ENCODE measurements at places on chromosomes 13 and 19.

- no peak for DNase-seq
Measured at GRCh38 chr13:50320271-50320862, 305.1 kb downstream of the KCNRG start.

DNA sequence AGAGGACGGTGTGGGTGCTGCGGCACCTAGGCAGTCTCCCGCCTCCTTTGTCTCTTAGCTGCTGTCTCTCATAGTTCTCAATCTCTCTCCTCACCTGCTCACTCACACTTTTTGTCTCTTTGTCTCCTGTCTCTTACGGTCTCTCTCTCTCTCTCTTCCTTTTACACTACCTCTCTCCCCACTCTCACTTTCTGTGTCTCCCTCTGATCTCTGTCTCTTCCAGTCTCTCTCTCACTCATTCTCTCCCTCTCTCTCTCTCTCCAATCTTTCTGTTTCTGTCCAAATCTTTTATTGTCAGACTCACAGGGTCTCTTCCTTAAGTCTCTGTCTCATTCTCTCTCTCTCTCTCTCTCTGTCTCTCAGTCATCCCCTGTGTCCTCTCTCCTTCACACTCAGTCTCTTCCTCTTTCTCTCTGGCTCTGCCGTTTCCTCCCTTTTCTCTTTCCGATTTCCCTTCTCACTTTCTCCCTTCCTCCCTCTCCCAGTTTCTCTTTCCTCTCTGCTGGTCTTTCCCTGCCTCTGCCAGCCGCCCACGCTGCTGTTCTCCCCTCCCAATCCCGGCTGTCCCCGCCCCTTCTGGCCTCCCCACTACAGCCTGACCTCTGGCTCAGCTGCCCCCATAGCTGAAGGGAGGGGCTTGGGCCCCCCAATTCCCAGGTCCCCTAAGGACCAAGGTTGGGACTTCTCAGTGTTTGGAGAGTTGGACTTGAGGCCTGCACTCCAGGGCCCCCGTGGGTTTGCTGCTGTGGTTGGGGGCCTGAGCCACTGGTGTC lies at the start of gene PLEKHA4:
PLEKHA4 (minus strand) TSS at position 504 of the 773 bp plus-strand sequence. CDS start 997 bp downstream, outside the sequence.
- DNase-seq = no peak

DNA sequence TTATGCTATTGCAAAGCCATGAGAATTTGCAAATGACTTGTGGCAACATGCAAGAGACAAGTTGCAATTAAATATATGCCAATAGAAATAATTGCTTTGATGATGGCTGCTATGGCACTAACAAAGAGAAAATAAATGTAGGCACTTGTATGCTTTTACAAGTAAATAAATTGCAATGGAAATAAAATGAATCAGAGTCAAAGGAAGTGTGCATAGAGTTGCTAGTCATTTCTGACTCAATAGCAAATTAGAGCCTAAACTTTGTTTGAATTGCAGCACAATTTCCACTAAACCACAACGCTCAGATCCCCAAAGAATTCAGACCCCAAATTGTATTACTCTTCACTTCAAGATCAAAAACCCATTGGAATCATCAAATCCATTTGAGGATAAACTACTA lies 792.1 kb upstream of the ARGLU1 start:
- no peak for DNase-seq

DNA sequence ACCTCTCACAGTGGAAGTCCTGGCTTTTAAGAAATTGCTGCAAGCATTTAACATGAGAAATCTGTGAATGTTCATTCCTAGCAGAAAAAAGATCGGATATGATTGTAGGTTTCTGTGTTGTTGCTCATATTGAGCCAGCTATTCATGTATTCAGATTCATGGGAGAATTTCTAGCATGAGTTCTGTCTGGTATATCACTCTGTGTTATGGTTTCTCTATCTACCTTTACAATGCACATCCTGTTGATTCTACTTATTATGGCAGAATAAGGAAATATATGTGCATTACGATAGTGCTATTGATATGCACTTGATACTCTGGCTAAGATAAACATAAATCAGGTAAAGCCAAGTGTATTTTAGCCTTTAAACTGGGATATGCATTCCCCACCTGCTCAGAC lies 138.2 kb downstream of the KCNRG start:
- DNase-seq = no peak

DNA sequence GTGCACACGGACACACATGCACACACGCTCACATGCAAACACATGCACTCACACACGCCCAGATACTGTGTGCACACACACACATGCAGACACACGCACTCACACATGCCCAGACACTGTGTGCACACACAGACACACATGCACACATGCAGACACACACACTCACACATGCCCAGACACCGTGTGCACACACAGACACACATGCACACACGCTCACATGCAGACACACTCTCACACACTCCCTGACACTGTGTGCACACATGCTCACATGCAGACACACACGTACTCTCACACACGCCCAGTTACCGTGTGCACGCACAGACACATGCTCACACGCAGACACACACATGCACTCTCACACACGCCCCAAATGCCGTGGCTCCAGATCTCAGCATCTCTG lies 137.2 kb upstream of the MCF2L start:
- DNase-seq = no peak

GRCh38 chr13:103356226-103356864 lies 290.1 kb upstream of the SLC10A2 start:
- no peak for DNase-seq

- DNase-seq = peak; percentile 69
Measured at GRCh38 chr19:1864480-1865171, 1.2 kb upstream of the KLF16 start.

GRCh38 chr13:47459512-47459911 lies 541.6 kb downstream of the SUCLA2 start:
- DNase-seq = no peak

DNA sequence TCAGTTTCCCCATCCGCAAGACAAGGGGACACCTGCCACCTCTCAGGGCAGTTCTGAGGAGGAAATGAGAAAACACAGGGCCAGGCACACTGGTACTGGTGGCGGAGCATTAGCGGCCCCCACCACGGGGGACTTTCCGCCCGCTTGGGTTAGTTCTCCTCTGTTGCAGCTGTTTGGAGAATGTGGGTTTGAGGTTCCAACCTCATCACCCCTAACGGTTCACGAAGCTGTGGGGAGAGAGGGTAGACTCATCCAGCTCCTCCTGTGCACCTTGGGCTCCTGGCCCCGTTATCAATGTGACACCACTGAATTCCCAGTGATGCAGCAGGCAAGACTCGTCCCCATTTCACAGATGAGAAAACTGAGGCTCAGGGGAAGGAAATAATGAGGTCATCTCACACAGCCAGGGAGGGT lies 10.3 kb downstream of the PTPRS start:
- no peak for DNase-seq

DNA sequence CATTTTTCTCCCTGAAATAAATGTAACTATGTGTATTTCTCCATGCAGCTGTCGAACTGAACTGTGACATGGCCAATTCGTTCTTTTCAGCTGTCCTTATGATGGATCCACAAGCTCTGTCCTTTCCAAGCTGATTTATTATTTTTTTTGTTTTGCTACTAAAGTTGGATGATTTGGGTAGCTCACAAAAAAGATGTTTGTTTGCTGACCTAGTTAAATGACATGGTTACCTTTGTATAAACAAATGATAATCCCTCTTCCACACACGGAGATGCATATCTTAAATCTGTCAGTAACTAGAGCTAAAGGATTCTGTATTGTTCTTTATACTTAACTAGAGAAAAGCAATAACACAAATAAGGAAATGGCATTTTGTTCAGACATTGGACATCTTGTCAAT lies 884.3 kb upstream of the PCDH20 start:
- DNase-seq = no peak

- DNase-seq = no peak
Measured at GRCh38 chr19:4130744-4131438, 7.0 kb upstream of the MAP2K2 start.

DNA sequence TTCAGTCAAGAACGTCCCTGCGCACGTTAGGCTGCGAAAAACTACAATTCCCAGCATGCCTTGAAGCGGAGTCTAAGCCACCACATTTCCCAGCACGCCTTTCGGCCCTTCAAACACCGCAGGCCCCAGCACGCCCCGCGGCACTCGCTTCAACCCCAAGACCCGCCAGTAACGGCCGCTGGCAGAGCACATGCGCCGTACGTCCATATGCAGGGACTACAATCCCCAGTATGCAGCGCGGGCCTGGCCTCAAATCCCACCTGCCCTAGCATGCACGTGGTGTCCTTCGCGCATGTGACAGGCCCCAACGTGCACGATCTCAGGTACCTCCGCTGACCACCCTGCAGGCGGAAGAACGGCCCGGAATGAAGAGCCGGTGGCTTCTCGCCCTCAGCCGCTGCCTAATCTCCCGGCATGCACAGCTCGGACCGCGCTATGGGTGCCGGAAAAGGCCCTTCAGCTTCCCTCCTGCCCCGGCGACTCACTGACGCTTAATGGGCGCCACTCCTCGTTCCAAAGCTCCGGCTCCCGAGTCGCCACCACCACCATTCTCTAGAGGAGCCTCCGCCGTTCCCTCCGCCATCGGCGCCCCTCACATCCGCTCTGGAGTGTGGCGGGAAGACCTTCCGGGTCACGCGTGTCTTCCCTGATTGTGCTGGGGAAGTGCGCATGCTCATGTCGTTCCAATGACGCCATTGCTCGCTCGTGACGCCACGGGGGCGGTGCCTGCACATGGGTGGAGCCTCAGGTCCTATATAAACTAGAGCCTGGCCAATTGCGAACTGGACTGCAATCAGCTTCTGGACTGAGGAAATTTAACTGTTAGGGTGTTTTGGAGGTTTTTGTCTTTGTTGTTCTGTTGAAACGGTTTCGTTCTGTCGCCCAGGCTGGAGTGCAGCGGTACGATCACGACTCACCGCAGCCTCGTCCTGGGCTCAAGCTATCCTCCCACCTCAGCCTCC lies at the start of gene DUS3L:
DUS3L (minus strand) TSS at position 605 of the 962 bp plus-strand sequence; CDS start at position 583, 22 bp downstream.
- DNase-seq = peak; percentile 98

DNA sequence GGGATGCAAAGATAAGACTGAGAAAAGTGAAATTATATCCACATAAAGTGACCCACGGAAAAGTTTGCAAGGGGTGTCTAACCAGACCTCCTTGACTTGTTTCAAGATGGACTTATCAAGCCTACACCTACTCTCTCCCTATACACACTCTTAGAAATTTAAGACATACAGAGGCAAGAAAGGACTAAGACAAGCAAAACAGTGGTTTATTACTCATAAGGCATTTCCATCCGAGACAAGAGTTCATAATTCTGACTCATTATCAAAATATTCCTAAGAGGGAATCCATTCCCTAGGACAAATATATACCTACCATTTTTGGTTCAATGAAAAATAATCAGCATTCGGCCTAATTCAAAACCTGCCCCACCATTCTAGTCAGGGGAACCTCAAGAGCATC lies 232.6 kb upstream of the GPC6 start:
- DNase-seq = no peak

- DNase-seq = no peak
Measured at GRCh38 chr13:39957868-39958677, 302.6 kb downstream of the COG6 start.

DNA sequence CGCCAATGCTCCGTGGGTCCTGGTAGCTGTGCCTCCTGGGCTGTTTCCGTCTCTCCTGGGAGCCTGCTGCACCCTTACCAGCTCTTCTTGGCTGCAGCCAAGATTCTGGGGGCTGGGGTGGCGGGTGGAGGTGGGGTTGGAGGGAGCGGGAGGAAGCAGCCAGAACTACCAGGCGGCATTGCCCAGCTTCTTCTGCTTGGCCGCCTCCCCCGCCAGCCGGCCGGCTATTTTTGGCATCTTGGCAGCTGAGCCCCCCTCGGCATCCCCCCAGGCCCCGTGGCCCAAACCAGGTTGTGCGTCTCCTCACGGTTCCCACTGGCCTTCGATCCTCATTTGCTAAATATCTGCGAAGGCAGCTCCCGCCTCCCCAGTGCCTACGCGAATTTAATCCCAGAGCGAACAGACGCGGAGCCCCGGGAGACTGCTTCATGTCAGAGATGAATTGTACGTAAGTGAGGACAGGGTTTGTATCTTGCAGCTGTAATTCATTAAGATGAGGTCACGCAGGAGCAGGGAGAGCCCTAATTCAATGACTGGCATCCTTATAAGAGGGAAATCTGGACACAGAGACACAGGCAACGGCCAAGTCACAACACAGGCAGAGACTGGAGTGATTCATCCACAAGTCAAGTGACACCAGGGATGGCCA lies 12.8 kb upstream of the PEAK3 start:
- no peak for DNase-seq

DNA sequence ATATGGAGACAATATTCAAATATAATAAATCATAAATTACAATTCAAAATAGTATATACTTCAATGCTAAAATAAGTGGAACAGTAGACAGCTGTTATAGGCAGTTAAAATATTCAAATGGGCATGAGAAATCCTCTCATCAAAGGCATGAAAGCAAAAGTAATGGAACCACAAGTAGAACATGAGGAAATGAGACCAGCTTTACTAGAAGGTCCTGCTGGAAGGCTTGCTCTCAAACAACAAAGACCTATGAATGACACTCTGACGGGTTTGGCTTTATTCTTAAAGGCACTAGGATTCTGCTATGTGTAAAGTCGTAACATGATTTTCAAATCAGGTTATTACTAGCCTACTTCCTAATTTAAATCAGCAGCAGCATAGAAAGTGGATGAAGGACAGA lies 148.1 kb downstream of the VWA8 start:
- no peak for DNase-seq

GRCh38 chr13:27120811-27121210 lies 50.8 kb downstream of the USP12 start:
- DNase-seq = no peak

DNA sequence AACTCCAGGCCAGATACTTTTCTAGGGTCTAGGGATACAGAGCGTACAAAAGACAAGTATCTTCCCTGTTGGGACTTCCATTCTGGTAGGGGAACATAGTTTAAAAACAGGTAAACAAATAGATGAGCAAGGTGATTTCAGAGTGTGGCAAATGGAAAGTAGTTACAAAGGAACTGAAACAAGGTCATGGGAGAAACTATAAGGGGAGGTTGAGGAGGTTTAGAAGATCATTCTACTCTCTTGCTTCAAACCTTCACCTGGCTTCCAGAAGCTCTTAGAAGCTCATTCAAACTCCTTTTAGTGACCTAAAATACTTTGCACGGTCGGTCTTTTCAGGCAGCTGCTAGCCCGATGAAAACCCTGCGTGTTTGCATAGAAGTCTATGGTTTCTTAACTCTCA lies 9.1 kb downstream of the FFAR2 start:
- no peak for DNase-seq

GRCh38 chr19:30286378-30286777 lies 85.8 kb upstream of the ZNF536 start:
- no peak for DNase-seq

DNA sequence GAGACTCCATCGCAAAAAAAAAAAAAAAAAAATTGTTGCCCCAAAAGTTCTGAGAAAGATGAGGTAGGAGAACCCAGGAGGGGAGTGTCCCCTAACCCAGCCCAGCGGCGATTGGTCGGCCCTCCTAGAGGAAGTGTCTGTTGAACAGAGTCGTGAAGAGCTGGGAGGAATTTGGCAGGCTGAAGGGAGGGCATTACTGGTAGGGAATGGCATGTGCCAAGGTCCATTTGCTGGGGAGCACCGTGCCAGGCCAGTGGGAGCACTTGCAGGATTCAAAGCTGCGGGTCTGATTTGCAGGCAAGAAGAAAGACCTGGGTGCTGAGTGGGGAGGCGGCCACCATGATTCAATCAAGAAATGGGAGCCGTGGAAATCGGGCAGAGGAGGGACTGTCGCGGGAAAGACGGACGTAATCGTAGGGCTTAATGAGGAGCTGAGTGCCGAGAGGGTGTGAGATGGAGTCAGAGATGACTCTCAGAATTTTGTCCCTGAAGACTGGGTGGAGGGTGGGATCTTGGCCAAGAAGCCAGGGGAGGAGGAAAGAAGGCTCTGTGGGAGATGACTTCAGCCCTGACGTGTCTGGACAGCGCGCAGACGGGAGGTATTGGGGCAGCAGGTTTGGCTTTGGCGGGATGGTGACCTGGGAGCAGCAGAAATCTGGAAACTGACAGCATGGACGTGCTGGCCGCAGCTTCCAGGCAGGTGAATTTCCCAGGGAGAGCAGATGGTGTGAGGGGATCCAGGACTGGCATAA lies 15.4 kb downstream of the CERS4 start:
- no peak for DNase-seq
